ENCODE measurements at places on chromosomes 1 and 21. TPM values are rescaled to one million over a fixed set of nuclear protein-coding genes. Genes with fewer than 3 reads are reported as not detected.

Gene FCRL3
- 0.05 TPM for total RNA-seq

GRCh38 chr1:50508040-50508586, 84.9 kb upstream of the DMRTA2 start:
- DNase-seq, result no peak
- peaks cover 11% of the 10 kb centered on the region for H3K36me3 ChIP-seq
- H3K27ac ChIP-seq, result no peak overlapping the region
- no peaks in the 10 kb centered on the region for H3K27me3 ChIP-seq
- no peaks in the 10 kb centered on the region for H3K4me1 ChIP-seq

GRCh38 chr1:204461331-204462228, 33.0 kb downstream of the PIK3C2B start:
- H3K4me3 ChIP-seq, result peak overlapping the region; percentile 46
- H3K36me3 ChIP-seq, result peaks cover 49% of the 10 kb centered on the region
- peak; percentile 71 for DNase-seq
- peaks cover 54% of the 10 kb centered on the region for H3K4me1 ChIP-seq
- H3K27me3 ChIP-seq, result no peaks in the 10 kb centered on the region

Gene CYP4Z1
- total RNA-seq, result not detected

Gene NR0B2
- total RNA-seq, result not detected

Gene NRIP1
- 10.1 TPM for total RNA-seq

DNA sequence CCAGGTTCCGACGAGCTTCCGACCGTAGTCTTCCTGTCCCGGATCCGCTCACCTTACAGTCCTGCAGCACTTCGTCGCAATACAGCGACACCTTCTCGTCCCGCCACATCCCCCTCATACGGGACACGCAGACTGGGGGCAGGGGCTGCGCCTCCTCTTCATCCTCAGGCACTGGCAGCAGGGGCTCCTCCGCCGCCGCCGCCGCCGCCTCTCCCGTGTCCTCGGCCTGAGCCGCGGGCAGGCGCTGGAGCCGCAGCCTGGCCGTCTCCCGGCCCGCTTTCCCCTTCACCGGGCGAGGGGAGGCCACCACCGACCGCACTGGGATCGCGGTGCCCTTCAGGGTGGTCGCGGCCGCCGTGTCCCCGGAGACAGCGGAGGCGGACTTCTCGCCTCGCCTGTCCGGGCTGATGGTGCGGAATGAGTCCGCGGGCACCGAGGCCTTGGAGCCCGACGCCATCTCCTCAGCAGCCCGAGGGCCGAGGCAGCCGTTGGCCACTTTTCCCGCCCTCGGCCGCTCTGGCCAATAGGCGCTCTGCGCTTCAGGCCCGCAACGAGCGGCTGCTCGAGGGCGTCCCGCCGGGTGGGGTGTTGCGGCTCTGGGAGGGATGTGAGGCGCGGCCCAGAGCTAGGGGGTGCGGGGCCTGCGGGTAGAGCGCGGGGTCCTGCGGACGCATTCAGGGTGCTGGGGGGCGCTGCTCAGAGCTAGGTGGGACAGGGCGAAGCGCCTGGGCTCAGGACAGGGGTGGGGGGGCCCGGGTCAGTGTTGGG, at the start of gene SHCBP1L:
Gene SHCBP1L (minus strand): TSS at position 490 of the 768 bp plus-strand sequence. CDS start 33 bp downstream, at position 457.
- H3K4me1 ChIP-seq, result no peaks in the 10 kb centered on the region
- H3K27ac ChIP-seq, result no peak within 1 kb of the TSS
- H3K4me3 ChIP-seq, result no peak within 1 kb of the TSS

- peaks cover 7% of the 10 kb centered on the region for H3K4me1 ChIP-seq
- H3K36me3 ChIP-seq, result no peaks in the 10 kb centered on the region
These were observed 169.0 kb downstream of the NRIP1 start for GRCh38 chr21:14895792-14896191.

Gene SPATA17
- total RNA-seq, result not detected

DNA sequence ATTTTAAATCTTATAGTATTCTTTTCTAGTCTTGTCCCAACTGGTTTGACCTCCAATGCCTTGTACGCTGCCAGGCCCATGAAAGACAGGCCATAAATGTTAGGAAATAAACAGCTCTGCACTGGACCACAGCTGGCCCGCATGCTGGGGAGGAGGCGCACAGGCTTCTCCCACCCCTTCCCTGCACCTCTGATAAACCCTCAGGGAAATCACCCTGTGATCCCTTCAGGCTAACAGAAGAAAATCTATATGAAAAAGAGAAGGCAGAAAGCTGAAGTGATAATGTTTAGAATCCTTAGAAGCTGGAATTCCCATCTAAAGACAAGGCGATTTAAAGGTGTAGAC, 41.5 kb downstream of the COLGALT2 start:
- H3K36me3 ChIP-seq, result no peaks in the 10 kb centered on the region
- H3K4me3 ChIP-seq, result no peak overlapping the region
- DNase-seq, result peak; percentile 38
- H3K27ac ChIP-seq, result no peak overlapping the region
- H3K4me1 ChIP-seq, result peaks cover 3% of the 10 kb centered on the region

GRCh38 chr1:3903141-3904005, 3.3 kb upstream of the C1orf174 start:
- peak overlapping the region; percentile 10 for H3K4me3 ChIP-seq
- peaks cover 30% of the 10 kb centered on the region for H3K4me1 ChIP-seq
- peak; percentile 71 for DNase-seq
- peak overlapping the region; percentile 81 for H3K27ac ChIP-seq

Gene GPR157
- 4.6 TPM for total RNA-seq

Gene CLDN14
- total RNA-seq, result not detected

- H3K27ac ChIP-seq, result no peak overlapping the region
- H3K36me3 ChIP-seq, result no peaks in the 10 kb centered on the region
- no peak overlapping the region for H3K4me3 ChIP-seq
- DNase-seq, result no peak
- H3K4me1 ChIP-seq, result peaks cover 9% of the 10 kb centered on the region
These were observed 321.5 kb upstream of the FAM78B start for GRCh38 chr1:166488327-166488726.

- DNase-seq, result no peak
- H3K27ac ChIP-seq, result no peak overlapping the region
- no peak overlapping the region for H3K4me3 ChIP-seq
These were observed 71.7 kb upstream of the GUCA2B start for GRCh38 chr1:42081475-42081874.

DNA sequence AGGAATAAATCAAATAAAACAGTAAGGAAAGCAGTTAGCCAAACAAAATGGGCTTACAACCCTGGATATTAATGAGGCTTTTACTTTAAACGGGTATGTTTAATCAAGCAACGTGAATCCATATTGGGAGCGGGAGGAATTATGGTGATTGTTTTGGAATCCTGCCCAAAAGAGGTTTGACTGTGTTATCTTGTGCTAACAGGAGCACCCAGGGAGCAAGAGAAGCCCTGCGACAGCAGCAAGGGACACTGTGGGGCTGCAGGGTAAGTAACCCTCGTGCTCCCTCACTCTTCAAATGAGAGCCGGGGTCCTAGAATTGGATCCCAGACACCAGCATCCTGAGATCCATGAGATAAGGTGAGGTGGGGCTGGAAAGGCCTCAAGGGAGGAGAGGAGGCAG, 72.6 kb upstream of the PGBD5 start:
- H3K27me3 ChIP-seq, result peaks cover 7% of the 10 kb centered on the region
- H3K36me3 ChIP-seq, result no peaks in the 10 kb centered on the region
- no peak for DNase-seq
- H3K27ac ChIP-seq, result no peak overlapping the region
- H3K4me3 ChIP-seq, result no peak overlapping the region

Gene OR10Z1
- total RNA-seq, result not detected

GRCh38 chr1:113978863-113979702, at the start of gene OLFML3:
Gene OLFML3, plus strand, starts transcription at chr1:113979474. Its CDS starts 43 bp downstream, at chr1:113979517.
- H3K27me3 ChIP-seq, result no peaks in the 10 kb centered on the region
- no peak within 1 kb of the TSS for H3K4me3 ChIP-seq
- peak within 1 kb of the TSS; percentile 10 for H3K27ac ChIP-seq
- peaks cover 18% of the 10 kb centered on the region for H3K36me3 ChIP-seq

Gene AADACL4
- total RNA-seq, result not detected

Gene AMY1B
- total RNA-seq, result not detected

- peak overlapping the region; percentile 63 for H3K4me3 ChIP-seq
- DNase-seq, result peak; percentile 92
- no peak overlapping the region for H3K27ac ChIP-seq
These were observed 1.1 kb upstream of the ESPN start for GRCh38 chr1:6423321-6423999.

- no peaks in the 10 kb centered on the region for H3K27me3 ChIP-seq
- no peak overlapping the region for H3K4me3 ChIP-seq
- H3K4me1 ChIP-seq, result peaks cover 53% of the 10 kb centered on the region
- DNase-seq, result no peak
These were observed 3.7 kb downstream of the BACH1 start for GRCh38 chr21:29302359-29302875.

- H3K27me3 ChIP-seq, result peaks cover 3% of the 10 kb centered on the region
- no peaks in the 10 kb centered on the region for H3K36me3 ChIP-seq
- H3K4me3 ChIP-seq, result no peak overlapping the region
- DNase-seq, result peak; percentile 45
- peaks cover 14% of the 10 kb centered on the region for H3K4me1 ChIP-seq
These were observed 44.4 kb downstream of the COLGALT2 start for GRCh38 chr1:183993132-183993531.

DNA sequence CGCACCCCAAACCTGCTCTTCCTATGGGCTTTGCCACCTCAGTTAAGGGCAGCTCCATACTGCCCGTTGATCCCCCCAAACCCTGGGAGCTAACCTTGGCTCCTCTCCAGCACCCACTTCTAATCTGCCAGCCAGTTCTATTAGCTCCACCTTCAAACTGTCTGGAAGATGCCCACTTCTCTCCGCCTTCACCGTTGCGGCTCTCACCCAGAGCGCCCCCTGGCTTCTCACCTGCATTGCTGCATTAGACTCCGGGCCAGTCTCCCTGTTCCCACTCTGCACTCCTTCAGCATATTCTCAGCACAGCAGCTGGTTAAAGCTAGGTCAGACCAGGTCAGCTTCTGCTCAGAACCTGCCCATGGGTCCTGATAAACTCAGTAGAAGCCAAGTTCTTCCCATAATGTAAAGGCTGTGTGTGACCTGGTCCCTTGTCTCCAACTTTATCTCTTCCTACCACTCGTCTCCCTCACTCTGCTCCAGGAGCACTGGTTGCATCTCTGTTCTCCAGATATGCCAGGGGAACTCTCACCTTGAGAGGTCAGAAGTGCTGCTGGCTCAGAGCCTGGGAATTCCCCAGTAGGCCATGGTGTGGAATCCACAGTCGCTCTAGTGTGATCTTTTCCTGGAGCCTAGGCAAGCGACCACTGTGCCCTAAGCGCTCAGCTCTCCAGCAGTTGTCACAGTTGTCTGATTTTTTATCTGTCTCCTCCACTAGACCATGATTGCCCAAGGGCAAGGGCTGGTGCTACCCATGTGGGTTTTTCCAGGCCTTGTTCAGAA, 150.3 kb downstream of the HMGB4 start:
- H3K4me3 ChIP-seq, result no peak overlapping the region
- no peaks in the 10 kb centered on the region for H3K27me3 ChIP-seq
- no peak overlapping the region for H3K27ac ChIP-seq
- no peak for DNase-seq
- H3K4me1 ChIP-seq, result no peaks in the 10 kb centered on the region

GRCh38 chr1:206700445-206701036, 15.8 kb downstream of the MAPKAPK2 start:
- H3K36me3 ChIP-seq, result peaks cover 40% of the 10 kb centered on the region
- no peak for DNase-seq
- H3K4me3 ChIP-seq, result no peak overlapping the region
- peaks cover 82% of the 10 kb centered on the region for H3K4me1 ChIP-seq
- no peak overlapping the region for H3K27ac ChIP-seq

Gene COL16A1
- total RNA-seq, result not detected

Gene OR2M3
- total RNA-seq, result not detected

- H3K27me3 ChIP-seq, result peaks cover 41% of the 10 kb centered on the region
- H3K27ac ChIP-seq, result peak overlapping the region; percentile 29
- H3K4me3 ChIP-seq, result peak overlapping the region; percentile 72
- peaks cover 23% of the 10 kb centered on the region for H3K4me1 ChIP-seq
- peaks cover 2% of the 10 kb centered on the region for H3K36me3 ChIP-seq
- peak; percentile 55 for DNase-seq
These were observed 1.2 kb downstream of the CAMSAP2 start for GRCh38 chr1:200739702-200740570.

DNA sequence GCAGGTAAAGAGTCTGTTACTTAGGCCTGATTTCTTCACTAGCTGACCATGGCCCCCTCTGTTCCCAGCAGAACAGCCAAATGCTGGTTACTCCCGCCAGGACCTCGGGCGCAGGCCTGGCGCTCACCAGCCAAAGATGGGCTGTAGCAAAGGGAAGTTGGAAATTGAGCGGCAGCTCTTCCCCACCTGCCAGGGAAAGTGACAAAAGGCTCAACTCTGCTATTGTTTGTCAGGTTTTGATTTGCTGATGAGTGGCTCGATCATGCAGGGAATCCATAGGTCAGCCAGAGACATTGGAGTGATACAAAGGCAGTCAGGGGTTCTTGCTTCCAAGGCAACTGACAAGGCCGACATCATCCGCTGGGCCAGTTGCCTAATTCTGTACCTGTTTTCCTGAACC, 120.1 kb downstream of the ASTN1 start:
- H3K4me1 ChIP-seq, result no peaks in the 10 kb centered on the region
- H3K27me3 ChIP-seq, result no peaks in the 10 kb centered on the region
- H3K27ac ChIP-seq, result no peak overlapping the region
- no peaks in the 10 kb centered on the region for H3K36me3 ChIP-seq

DNA sequence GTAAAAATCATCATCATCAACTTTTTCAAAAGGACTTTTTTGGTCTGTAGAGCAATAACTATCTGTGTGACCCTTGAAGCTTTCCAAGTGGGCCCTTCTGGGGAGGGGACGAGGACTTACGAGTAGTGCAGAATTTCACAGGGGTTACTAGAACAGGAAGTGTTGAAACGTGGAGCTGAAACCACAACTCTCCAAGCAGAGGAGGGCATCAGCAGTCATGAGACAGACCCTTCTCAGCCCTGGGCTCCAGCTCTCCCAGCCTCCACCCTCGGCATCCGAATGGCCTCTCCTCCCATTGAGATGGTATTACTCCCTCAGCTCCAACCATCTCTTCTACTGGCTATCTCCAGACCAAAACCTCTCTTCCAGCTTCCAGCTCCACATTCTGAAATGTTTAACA, 3.6 kb downstream of the FAM89A start:
- DNase-seq, result no peak
- peaks cover 3% of the 10 kb centered on the region for H3K27me3 ChIP-seq
- H3K4me1 ChIP-seq, result peaks cover 27% of the 10 kb centered on the region
- peaks cover 6% of the 10 kb centered on the region for H3K36me3 ChIP-seq
- no peak overlapping the region for H3K27ac ChIP-seq
- H3K4me3 ChIP-seq, result no peak overlapping the region

- H3K36me3 ChIP-seq, result peaks cover 24% of the 10 kb centered on the region
- DNase-seq, result peak; percentile 79
- H3K27me3 ChIP-seq, result no peaks in the 10 kb centered on the region
- H3K4me1 ChIP-seq, result peaks cover 9% of the 10 kb centered on the region
- H3K4me3 ChIP-seq, result no peak overlapping the region
These were observed 41.2 kb upstream of the CFAP298 start for GRCh38 chr21:32653326-32653901.

Gene CYP4X1
- total RNA-seq, result not detected

- H3K27ac ChIP-seq, result no peak overlapping the region
- no peaks in the 10 kb centered on the region for H3K36me3 ChIP-seq
- no peak for DNase-seq
- H3K4me1 ChIP-seq, result peaks cover 17% of the 10 kb centered on the region
- no peak overlapping the region for H3K4me3 ChIP-seq
These were observed 29.8 kb upstream of the KIAA0040 start for GRCh38 chr1:175222296-175222938.

Data from activated CD4-positive, alpha-beta T cell treated with anti-CD3 and anti-CD28 coated beads, Interleukin-2, amount 10 ng/mL, durations not matched to agents 24 days and 14 days (primary cell).